Kidney glomerular epithelial cell (primary cell): ENCODE measurements at places on chromosomes 13 and 19.

DNA sequence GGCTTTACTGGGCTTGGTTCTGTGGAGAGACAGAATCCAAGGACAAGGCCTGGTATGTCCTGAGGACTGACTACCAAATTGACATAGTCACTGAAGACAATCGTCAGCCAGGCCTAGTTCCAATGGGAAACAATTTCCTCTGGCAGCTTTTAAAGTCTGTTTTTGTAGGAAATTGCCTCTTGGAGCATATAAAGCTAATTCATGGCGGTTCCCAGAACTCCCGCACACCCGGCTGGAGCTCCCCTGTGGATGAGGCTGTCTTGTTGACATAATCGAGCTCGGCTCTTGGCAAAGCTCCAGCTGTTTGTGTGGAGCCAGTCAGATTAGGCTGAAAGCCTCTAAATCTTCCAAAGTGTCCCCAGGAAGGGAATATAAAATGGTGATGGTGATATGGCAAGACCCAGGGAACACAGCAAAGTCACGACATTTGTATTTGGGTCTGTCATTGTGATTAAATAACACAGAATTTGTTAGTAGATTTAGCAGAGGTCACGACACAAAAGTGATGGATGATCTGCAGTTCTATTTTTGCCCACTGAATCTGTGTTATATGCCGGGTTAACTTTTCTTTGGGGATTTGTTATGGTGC, 395.0 kb downstream of the PCDH9 start:
- no peak for DNase-seq

DNA sequence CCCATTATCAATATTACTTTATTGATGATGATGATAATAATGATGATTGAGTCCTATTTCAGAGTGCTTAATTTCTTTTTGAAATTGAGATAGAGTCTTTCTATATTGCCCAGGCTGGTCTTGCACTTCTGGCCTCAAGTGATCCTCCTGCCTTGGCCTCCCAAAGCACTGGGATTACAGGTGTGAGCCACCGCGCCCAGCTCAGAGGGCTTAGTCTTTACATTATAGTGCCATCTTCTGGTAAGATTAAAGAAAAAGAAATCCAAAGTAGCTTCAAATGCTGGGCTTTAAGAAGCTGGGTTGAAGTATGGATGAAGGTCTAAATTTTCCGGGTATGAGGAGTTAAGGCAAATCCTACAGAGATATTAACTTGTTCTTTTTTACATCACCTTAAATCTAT, 3.4 kb upstream of the ZNF333 start:
- DNase-seq: peak; percentile 14

DNA sequence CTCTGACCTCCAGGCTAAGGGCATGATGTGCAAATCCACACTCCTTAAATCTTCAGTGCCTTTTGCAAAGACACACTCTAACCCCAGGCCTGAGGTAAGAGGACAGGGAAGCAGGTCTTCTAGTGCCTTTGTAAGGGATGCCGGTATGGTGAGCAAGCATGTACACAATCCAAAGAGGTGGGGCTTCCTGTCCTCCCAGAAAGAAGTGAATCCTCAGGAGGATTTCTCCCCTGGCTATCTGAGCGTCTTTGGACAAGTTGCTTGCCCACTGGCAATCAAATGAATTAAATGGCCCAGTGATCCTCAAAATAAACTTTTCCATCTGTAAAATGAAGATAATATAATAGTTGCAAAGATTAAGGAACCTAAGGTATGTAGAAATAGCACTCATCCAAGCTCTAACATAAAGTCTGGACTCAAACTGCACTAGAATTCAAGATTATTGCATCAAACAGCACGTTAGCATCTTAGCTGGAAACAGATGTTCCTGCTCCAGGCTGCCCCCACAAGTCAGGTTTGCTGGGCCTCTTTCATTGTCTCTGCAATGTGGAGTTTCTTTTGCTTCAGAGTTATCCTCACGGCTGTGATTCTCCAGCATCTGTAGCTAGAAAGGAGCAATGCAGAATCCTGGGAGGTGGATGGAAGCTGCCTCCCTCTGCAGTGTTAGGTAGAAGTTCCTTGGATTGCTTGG, 249.6 kb downstream of the TSHZ3 start:
- DNase-seq: no peak

DNA sequence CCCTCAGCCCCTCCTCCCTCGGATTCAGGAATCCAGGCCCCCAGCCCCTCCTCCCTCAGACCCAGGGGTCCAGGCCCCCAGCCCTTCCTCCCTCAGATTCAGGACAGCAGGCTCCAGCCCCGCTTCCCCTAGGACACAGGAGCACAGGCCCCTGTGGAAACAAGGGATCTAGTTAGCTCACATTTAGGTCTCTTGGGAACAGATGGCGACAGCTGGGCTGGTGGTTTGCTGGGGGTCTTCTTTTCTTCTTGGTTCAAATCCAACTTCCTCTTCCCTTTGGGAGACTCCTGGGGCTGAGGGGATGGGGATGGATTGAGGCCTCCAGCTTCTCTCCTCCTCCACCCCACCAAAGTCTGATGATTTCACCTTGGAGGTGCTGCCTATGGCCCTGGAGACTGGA, 19.6 kb downstream of the ZNF575 start:
- DNase-seq: no peak

GRCh38 chr13:89930861-89931260, 1416.6 kb upstream of the MIR17HG start:
- DNase-seq: no peak
